Activated T-helper 9 cell treated with anti-CD3 and anti-CD28 coated beads, Interleukin-2, amount 50 U/mL, for 16 hours (primary cell): ENCODE measurements at places on chromosomes 7 and 10.

DNA sequence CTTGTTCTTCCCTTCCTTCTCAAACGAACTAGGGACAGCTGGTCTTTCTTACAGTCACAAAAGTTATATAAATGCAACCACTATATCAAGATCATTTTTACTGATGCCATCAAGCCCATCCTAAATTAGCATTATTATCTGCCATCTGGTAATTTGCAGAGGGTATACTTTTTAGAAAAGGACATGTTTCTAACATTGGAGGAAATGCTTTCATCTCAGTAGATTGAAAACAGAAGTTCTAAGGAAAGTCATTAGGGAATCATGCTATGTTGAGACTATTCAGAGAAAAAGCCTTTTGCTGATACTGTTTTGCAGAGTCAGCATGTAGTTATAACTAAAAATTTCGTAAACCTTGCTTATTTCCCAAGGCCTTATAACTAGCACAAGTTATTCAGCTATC lies 146.7 kb downstream of the WNT2 start:
- DNase-seq = no peak

DNA sequence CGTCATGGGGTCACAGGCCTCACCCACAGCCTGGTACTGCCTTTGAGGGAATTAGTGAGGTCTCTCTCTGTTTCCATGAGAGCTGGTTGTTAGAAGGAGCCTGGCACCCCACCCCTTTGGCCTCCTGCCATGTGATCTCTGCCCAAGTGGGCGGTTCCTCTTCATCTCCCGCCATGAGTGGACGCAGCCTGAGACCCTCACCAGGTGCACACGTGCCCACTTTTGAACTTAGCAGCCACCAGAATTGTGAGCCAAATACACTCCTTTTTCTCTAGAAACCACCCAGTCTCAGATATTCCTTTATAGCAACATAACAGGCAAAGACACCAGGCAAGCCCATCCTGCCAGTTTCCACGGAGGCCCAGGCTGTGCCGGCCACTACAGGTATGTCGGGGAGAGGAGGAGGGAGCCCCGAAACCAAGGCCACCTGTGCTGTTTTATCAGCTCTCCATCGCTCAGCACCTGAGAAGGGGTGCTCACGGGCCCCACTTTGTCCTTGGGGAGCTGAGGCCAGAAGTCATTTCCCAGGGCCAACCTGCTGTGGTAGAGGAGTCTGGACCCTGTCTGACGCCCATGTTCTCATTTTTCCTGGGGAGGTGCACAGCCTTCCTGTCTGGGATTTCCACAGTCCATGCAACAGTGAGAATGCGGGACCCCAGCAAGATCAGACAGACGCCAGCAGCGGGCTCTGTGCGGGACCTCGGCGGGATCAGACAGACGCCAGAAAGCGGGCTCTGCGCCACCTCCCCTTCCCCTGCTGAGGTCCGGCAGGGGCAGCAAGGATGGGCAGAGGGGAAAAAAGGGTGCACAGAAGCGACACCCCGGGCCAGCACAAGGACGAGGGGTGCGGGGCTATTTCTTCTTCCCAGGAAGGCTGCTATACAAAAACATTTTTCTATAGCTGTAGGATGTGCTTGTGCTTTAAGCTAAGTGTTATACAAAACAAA lies 220.5 kb downstream of the ELFN1 start:
- no peak for DNase-seq

DNA sequence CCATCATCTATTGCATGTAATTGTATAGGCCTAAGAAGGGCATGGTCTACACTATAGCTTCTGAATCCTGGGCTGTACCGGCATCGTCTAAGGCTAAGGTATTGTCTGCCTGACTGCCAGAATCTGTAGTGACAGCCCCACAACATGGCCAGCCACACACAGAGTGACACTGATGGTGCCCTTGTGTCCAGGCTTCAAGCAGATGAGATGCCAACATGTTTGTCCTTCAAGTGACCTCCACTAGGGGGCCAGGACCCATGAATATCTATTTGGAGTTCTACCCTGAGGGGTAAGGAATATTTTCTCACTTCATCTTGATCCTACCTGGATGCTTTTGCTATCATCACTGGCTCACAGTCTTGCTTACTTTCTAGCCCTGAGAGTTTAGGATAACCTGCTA lies 1.5 kb downstream of the CYP3A7 start:
- no peak for DNase-seq

- no peak for DNase-seq
These were observed 11.4 kb upstream of the PAX4 start for GRCh38 chr7:127629268-127629854.

DNA sequence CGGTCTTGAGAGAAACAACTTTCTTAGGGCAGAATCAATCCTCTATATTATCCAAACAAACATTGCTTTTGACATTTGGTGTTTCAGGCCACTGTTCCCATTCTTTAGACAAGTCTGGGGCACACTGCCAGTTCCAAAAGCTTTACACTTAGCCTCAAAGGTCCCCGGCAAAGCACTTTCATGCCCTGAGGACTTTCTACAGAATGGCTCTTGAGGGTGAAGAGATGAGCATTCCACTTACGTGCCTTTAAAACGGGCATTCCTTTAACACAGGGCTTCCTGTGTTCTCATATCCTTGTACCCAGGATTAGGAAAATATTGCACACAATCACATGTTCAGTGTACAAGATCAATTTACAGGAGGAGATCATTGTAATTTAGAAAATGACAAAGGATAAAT lies 13.1 kb upstream of the TMEM213 start:
- DNase-seq = no peak

DNA sequence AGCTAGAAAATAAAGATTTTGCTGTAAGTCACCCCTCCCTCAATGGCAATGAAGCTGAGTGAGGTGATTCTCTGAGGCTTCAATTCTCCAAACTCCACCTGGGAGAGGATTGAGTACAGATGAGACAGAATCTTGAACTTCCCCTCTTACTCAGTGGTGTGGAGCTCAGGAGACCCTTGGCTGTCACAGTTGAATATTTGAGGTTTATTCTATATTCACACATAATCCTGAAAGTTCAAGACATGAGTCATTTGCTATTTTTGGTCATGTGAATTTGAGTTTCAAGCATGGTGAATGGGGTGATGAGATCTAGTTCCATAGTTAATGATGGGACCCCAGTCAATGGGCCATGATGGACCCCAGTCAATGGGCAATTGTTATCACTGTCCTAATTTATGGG lies 13.9 kb upstream of the TECTB start:
- DNase-seq = no peak

DNA sequence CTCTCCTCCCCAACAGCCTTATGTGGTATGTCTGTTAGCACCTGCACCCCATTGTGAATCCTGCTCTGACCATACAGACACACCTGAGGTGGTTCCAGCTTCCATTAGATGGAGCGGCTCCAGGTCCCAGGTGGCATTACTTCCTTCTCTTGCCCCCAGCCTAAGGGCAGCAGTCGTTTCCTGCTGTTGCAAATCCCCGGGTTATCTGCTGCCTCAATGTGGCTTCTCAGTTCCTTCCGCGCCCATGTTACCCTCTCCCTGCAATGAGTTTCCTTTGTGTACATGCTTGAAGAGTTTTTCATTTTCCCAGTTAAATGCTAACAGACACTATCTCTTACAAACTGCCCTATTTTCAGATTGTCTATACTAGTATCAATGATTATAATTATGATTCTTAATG lies 62.8 kb upstream of the PRKCQ start:
- no peak for DNase-seq

- DNase-seq = no peak
These were observed 91.2 kb downstream of the CUL2 start for GRCh38 chr10:34998940-34999339.
